ENCODE measurements at places on chromosomes 12 and 14.

GRCh38 chr14:43896044-43896443 lies 611.0 kb downstream of the FSCB start:
- DNase-seq: no peak

- no peak for DNase-seq
Observed at GRCh38 chr12:19901841-19902240, 462.5 kb downstream of the AEBP2 start.

- no peak for DNase-seq
Observed at GRCh38 chr14:77276295-77276935, 5.4 kb upstream of the NGB start.

DNA sequence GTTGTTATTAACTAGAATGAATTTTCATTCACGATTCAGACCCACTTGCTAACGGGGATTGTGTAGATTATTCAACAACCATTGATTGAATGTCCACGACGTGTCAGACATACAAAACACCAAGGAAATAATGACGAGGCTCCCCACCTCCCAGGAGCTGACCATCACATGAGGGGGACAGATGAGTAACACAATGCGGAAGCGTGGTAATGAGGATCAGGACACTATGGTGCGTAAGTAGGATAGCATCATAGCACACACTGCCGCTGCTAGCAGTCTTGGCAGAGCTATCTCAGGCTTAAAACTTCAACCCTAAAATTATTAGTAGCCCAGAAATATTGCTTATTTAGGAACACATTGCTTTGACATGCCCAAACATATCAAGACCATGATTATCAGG lies 265.8 kb downstream of the EGLN3 start:
- DNase-seq: no peak

Data from stimulated activated CD4-positive, alpha-beta T cell treated with anti-CD3 and anti-CD28 coated beads, Interleukin-15, amount 100 ng/mL, for 1 hour (primary cell).